SIG-M5 (cell line): ENCODE measurements at places on chromosomes 6 and 20.

GRCh38 chr20:51174536-51174935 lies 151.6 kb upstream of the KCNG1 start:
- no peak for DNase-seq

DNA sequence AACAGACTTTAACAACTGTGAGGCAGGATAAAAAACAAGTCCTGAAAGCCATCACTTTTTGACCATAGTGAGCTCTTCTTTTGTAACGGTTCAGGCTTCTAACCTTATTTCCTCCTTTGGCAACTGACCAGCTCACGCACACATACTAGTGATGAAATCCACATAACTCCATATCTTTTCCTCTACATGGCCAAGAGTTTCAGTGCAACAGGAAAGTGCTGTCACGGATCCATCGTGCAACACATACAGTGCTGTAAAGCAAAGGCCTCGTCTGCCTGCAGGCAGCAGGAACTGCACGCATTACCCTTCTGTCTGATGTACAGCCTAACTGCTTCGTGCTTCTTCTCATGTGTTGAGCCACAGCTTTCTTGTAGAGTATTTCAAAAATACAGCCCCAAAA lies 108.5 kb downstream of the EPM2A start:
- DNase-seq: no peak

DNA sequence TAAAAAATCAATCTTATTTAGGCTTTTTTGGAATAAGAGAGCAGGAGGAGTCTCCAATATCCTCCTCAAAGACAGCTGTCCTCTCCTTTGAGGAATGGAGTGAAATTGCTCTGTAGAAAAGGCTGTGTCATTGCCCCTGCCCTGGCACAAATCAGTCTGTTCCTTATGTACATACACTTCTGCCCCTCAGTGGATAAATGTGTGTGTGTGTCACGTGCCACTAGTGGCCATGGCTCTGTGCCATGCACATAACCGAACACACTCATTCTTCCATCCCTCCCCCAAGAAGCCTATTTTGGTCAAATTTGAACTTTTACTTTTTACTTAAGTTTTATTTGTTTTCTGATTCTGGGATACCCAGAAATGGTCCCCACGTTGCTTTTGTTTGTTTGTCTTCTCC lies 49.2 kb downstream of the ANKS1A start:
- DNase-seq: no peak

DNA sequence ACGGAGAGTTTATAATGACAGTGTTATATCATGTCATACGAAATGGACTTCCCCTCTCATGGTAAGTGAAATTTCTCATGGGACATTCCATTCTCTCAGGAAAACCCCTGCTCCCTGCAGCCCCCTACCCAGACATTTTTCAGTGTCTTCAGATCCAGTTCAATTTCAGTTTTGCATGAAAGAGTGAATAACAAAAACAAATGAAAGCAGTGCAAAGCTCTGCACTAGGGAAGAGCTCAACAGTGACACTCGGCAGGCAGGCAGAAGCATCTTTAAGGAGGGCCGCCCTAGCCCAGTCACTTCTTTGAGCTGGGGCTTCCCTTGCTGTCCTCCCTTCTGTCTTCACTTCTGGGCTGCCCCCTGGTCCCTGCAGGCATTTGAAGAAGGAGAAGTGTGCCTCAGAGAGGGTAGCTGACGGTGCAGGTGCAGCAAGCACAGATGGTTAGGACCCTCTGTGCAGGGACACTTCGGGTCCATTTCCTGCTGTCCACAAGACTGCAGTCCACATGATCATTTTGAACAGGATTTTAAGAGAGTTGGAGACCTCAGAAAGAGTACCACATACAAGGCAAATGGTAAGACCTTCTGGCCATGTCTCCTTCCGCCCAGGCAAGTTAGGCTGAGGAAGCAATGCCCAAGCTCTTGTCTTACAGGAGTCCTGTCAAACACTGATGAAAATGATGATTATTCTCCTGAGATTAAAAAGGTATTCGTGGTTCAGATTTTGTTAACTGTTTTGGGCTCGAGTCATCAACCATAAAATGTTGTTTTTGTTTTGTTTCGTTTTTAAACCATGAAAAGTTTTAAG lies 5.4 kb upstream of the DUSP22 start:
- DNase-seq: no peak

- DNase-seq: no peak
These were observed 21.9 kb upstream of the AIG1 start for GRCh38 chr6:143038833-143039232.

DNA sequence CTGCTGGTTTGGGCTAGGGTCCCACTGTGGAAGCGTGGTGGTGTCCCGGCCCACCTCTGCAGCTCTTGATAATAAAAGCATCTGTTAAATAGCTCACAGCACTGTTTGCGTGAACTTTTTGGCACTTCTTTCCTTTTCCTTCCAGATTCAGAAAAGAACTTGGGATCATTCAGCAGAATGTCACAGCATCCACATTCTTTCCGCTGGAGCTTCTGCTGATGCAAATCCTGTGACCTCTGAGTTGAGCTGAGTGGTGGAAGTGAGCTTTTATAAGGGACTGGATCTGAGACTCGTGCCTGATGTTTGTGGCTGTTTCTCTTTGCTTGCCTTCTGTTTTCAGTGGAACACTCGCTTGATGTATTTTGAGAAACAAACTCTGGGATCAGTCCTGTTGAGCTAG lies 3.9 kb downstream of the OSBPL2 start:
- DNase-seq: no peak

GRCh38 chr20:33862709-33863403 lies 51.7 kb downstream of the CHMP4B start:
- no peak for DNase-seq

GRCh38 chr6:70725817-70726415 lies 58.2 kb downstream of the SMAP1 start:
- DNase-seq: no peak

DNA sequence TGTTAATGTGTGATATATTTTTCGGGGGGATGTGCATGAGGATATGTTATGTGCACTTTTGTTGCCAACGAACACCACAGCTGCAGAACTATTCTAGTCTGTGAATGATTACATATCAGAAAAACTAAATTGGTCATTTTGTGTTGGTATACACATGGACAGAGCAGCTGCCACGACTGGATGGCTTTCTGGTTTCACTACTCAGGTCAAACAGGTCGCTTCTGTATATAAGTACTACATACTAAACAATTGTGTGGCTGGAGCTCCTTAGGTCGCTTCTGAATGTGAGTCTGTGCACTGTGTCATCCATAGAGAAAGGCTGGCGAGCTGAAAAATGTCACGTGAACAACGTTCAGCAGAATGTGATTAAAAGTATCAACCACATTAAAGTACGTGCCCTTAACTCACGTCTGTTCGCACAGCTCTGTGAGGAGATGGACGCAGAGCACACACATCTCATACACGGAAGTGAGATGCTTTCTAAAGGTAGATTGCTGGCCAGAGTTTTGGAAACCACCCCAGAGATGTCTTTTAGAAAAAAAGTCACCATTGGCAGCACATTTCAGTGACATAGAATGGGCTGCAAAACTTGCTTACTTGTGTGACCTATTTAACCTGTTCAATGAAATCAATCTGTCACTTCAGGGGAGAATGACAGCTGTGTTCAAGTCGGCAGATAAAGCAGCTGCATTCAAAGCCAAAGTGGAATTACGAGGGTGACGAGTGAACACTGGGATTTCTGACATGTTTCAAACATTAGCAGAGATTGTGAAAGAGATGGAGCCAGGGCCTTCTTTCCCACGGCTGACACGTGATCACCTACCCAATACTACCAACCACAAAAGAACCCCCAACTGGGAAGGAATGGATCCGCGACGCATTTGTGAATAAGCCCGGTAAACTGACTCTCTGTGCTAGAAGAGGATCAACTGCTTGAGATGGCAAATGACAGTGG lies 176.6 kb downstream of the PDE10A start:
- no peak for DNase-seq

DNA sequence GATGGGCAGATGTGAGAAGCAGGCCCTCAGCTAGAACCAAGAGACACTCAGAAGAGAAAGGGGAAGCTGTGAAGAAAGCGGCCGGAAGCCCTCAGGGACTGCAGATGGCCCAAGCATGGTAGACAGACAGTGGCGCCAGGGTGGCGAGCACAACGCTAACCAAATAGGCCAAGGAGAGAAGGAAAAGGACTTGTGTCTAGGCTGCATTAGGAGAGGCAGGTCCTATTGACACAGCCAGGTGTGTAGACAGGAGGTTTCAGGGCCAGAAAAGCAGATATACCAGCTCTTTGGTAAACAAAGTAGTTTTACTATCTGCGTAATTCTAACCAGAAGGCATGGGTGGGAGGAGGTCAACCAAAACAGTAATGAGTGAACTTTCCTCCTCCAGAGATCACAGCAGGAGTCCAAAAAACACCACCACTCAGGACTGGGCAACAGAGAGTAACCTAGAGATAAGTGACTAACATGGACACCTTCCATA lies 15.8 kb upstream of the MAP7 start:
- no peak for DNase-seq

DNA sequence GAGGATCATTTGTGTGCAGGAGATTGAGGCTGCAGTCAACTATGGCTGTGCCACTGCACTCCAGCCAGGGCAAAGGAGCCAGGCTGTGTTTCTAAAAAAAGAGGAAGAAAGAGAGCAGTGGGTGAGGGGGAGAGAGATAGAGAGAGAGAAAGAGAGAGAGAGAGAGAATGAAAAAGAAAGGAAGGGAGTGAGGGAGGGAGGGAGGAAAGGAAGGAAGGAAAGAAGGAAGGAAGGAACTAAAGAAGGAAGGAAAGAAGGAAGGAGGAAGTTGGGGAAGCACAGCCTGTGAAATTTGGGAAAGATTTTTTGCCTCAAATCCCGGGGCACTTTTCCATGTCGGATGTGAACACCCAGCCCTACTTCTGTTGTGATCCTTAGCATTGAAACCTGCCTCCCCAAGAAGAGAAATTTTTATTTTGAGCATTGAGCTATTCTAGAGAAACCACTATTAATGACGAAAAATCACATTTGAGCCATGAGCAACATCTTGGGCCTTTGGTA lies 57.8 kb downstream of the FOXA2 start:
- no peak for DNase-seq

DNA sequence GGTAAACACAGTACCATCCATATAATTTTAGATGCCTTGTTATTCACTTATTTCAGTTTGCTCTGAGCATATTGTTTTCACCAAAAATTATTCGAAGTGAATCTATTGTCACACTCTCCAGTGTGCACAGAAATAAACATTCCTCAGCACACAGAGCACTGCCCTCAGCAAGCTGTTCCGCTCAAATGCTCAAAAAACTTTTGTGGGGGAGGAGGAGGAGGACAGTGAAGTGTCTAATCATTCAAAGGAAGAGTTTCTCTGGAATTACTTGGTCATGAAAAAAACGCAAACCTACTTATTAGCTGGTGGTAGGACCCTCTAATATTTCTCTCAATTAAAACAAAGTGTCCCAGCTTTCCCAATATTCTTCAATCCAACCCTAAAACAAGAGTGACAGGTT lies 88.3 kb downstream of the DTNBP1 start:
- no peak for DNase-seq

GRCh38 chr6:51541847-51542246 lies 545.6 kb downstream of the PKHD1 start:
- DNase-seq: no peak

- DNase-seq: no peak
These were observed 102.2 kb downstream of the SOD2 start for GRCh38 chr6:159590835-159591234.

DNA sequence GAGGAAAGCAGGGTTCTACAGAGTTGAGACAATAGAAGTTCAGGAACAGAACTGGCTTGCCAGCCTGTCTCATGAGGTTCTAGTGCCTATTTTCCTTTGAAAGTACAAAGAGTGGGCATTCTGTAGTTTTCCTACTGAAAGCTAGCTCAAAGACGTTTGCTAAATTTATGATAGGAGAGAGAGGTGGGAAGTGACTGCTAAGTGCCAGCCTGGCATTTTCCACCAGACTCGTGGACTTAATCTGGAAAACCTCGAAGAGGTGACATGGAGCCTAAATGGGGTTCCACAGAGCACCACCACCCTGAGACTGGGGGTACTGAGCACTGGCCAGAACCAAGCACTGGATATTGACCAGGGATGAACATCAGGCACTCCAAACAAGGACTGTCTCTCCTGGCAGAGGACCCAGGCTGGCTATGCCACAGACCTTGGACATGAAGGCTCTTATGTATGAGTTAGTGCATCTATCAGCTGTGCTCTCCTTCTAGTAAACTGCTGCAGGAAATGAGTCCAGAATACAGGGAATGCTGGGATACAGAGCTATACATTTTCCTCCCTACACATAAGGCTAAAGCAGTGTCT lies 7.1 kb downstream of the PEX6 start:
- DNase-seq: no peak

- DNase-seq: no peak
These were observed 1.1 kb upstream of the RNF182 start for GRCh38 chr6:13923527-13924145.

DNA sequence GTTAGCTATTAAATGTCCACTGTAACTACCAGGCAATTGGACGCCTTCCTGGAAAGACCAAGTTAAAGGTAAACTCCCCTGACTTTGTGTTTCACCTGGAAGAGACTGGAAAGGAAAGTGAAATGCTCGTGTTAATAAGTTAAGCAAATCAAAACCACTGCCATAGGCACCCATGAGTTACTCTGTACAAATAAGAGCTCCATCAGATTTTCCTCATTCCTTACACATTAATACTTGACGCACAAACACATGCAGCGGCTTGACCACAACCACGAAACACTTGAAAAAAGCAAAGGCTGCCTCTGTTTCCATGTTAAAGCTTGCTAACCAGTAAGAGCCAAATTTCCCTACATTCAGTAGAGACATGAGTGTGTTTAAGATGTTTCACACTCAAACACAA lies 19.8 kb downstream of the GCM1 start:
- DNase-seq: no peak

- DNase-seq: no peak
These were observed 213.1 kb downstream of the RNF144B start for GRCh38 chr6:18600255-18600654.

DNA sequence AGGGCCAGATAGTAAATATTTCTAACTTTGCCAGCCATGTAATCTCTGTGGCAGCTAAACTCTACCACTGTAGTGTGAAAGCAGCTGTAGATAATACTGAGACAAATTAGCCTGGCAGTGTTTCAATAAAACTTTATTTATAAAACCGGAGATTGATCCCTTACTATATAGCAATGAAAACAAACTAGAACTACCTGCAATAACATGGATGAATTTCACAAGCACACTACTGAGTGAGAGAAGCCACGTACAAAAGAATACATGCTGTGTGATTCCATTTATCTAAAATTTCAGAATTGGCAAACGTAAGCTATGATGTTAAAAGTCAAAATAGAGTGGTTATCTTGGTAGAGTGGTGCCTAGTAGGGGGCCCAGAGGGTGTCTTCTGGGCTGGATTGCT lies 198.7 kb upstream of the SGK1 start:
- DNase-seq: no peak

DNA sequence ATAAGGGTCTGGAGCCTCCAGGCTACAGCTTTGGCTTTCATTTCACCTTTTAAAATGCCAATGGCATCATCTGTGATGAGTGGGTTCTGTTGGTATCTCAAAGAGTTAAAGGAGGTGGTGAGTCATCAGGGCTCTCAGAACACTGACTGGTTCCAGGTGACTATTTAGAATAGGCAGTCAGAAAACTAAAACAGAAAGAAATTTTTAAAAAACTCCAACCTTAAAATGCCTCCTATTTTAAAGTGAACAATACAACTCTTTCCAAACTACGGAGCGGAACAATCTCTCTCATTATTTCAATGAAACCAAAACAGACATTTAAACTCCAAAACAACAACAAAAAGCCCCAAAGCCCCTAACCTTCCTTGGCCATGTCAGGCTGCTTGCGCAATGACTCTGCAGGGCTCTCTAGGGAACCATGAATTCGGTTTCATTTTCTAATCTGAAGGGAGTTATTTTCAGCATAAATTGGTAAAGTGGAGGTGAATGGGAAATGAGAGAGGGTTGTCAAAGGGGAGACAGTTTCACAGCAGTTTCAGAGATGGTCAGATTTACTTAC lies 194.9 kb downstream of the KIF6 start:
- DNase-seq: no peak

GRCh38 chr6:83609248-83609647 lies 96.9 kb downstream of the PRSS35 start:
- DNase-seq: no peak
